ENCODE measurements at places on chromosomes 1 and 21.

GRCh38 chr21:45482899-45483821 is 59.1 kb downstream of the SLC19A1 start:
- no peak for DNase-seq

GRCh38 chr1:5812295-5812694 is 179.9 kb downstream of the NPHP4 start:
- no peak for DNase-seq

DNA sequence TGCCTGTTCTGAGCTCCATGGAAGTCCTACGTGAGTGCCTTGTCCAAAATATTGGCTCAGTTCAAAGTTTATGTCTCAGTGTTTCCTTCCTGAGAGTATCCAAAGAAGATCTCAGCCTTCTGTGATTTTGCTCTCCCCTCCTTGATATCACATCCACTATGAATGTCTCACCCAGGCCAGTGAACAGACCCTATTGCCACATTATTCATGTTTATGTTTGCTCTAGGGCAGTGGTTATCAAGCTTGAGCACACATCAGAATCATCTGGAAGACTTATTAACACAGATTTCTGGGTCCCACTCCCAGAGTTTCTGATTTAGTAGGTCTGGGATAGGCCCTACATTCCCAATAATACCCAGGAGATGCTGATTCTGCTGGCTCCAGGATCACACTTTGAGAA is 145.0 kb upstream of the FGGY start:
- DNase-seq = no peak

DNA sequence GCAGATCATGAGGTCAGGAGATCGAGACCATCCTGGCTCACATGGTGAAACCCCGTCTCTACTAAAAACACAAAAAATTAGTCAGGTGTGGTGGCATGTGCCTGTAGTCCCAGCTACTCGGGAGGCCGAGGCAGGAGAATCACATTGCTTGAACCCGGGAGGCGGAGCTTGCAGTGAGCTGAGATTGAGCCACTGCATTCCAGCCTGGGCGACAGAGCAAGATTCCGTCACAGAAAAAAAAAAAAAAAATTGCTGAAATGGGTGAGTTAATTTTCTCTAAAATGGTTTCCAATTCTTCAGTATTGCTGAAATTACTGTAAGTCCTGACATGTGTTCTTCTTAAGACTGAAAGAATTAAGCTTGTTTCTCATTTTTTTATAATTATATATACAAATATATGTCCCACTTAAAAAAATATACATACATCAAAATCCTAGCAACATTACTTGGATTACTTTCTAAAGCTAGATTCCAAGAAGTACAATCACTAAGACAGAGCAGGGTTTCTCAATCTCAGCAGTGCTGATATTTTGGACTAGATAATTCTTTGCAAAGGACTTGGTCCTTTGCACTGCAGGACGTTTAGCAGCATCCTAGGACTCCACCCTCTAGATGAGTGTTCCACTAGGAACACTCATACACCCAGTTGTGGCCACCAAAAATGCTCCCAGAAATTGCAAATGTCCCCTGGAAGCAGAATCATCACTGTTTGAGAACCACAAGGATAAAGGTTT is 24.8 kb downstream of the ZNHIT6 start:
- DNase-seq = no peak

- no peak for DNase-seq
These were observed 44.0 kb downstream of the ATP6V1G3 start for GRCh38 chr1:198496216-198497143.

DNA sequence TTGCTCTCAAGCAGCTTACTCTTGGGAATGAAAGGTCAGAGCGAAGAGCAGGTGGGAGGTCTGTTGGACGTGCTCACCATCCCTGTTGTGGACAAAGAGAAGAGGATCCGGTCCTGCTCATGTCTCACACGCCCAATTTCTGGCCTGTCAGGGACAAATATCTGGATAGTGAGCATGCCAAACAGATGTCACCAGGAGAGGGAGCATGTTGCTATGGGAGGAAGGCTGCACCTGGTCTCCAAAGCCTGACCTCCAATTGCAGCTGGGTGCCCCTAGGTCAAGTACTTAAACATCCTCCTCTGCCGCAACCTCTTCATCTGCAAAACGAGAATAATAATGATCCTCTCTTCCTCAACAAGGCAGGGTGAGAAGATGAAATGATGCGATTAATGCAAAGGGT is 53.4 kb downstream of the DMRTA2 start:
- DNase-seq = no peak

GRCh38 chr1:87927391-87928280 is 599.0 kb downstream of the LMO4 start:
- DNase-seq = no peak

DNA sequence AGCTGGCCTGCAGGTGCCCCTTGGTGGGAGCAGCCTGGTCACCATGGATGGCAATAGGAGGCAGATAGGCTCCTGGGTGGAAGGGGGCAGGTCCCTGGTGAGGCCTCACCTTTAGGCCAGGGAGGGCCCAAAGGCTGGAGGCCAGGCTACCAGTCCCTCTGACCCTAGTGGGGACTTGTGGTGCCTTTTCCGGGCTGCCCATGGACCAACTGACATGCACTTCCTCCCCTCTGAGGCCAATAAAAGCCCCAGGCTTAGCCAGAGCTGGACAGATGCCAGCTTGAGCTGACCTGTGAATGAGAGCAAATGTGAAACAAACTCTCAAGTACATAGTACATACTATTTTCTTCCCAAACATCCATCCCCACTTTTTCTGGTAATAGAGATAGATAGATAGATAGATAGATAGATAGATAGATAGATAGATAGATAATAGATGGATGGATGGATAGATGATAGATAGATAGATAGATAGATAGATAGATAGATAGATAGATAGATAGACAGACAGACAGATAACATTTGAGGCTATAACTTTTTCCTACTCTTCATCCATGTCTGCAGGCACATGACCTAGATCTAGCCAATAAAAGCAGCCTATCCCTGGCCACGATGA is 9.2 kb upstream of the CTTNBP2NL start:
- DNase-seq = no peak

DNA sequence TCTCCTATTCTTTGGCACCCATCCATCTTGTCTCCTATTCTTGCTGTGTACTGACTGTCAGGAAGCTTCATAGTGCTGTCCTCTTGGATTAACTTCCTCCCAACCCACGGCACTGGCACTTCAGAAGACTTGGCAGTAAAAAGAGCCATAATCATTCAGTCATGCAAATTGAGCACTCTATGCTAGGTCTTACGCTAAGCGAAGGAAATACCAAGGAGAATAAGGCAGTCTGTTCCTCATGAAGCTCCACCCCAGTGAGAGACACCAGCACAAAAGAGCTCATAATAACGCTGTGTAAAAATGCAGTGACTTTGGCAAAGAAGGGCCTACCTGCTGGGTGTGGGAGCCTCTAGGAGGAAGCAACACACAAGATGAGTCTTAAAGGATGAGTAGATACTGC is 67.1 kb downstream of the GFI1 start:
- DNase-seq = no peak

DNA sequence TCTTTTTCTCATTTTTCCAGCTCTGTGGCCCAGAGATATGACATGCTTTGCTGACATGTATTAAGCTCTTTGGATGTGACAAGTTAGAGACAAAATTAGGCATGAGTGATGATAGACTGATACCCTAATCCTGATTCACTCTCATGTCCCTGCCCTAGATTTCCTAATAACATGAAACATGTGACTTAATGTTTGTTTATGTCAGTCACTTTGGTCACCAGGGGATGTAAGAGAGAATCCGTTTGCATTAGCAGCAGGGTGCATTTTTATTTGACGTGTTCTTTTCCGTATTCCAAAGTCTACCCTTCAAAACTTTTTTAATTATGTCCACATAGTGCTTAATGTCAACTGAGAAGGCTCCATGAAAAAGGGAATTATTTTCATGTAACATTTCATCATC is 192.4 kb downstream of the HMCN1 start:
- no peak for DNase-seq

GRCh38 chr1:182608236-182608635 is 4.0 kb upstream of the RGS16 start:
- no peak for DNase-seq

GRCh38 chr1:116290085-116290705 is 82.8 kb upstream of the ATP1A1 start:
- DNase-seq = no peak

Measured in NCI-H510A (cell line).